Skeletal muscle tissue (tissue), 5 donors: ENCODE measurements at places on chromosomes 1 and 21. TPM values are rescaled to one million over a fixed set of nuclear protein-coding genes. Genes with fewer than 3 reads are reported as not detected.

The SLC25A34 gene
- total RNA-seq = 1.6 TPM

The PTGFRN gene
- 105 TPM for total RNA-seq

The PLA2G2D gene
- total RNA-seq = not detected

The CXADR gene
- total RNA-seq = 0.52 TPM

The SLC22A15 gene
- under 0.01 TPM for total RNA-seq
